ENCODE measurements at places on chromosomes 1 and 21.
A peak's percentile ranks its signal among the peaks of the same experiment; 100 is the strongest.

DNA sequence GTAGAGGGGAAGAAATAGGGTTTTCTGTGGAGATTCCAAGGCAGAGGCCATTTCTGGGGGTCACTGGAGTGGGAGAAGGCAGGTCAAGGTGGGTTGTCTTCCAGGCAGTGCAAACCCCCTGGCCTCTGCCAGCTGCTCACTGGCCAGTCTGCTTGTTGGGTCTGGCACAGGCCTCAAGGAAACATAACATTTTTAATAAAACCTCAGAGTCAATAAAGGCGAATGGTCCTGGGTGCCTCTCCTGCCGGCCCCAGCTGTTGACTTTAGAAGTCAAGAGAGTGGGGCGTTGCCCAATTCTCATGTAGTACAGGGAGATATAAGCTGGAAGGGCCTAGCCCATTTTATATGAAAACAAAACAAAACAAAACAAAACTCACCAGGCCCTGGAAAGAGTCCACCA is 36.6 kb downstream of the RUNX3 start:
- DNase-seq, result peak; percentile 5

DNA sequence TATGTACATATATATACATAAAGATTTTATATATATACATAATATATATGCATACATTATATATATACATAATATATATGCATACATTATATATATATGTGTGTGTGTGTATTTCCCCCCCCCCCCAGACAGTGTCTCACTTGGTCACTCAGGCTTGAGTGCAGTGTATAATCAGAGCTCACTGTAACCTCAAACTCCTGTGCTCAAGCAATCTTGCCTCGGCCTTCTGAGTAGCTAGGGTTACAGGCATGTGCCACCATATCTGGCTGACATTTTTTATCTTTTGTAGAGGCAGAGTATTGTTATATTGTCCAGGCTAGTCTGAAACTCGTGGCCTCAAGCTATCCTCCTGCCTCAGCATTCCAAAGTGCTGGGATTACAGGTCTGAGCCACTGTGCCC is 9.0 kb upstream of the FUBP1 start:
- no peak for DNase-seq

- DNase-seq, result peak; percentile 83
Measured at GRCh38 chr1:24966724-24967346, 36.8 kb upstream of the RUNX3 start.

- no peak for DNase-seq
Measured at GRCh38 chr21:16815243-16815642, 697.6 kb upstream of the CXADR start.

DNA sequence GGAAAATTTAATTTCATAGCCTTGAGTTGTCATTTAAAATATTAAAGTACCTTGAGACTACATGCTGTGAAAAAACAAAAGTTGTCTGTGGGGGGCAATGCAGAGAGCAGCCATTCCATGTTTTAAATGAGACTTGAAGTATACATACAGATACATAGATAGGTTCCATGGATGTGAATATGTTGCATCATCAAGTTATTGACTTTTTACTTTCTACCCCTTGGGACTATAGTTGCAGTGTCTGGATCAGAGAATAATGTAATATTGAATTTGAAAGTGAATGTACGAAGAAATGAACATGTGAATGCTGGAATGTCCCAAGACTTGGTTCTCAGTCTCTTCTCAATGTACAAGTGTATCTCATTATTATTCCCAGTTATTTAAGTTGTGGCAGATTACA is 751.0 kb downstream of the MRPL39 start:
- DNase-seq, result no peak

DNA sequence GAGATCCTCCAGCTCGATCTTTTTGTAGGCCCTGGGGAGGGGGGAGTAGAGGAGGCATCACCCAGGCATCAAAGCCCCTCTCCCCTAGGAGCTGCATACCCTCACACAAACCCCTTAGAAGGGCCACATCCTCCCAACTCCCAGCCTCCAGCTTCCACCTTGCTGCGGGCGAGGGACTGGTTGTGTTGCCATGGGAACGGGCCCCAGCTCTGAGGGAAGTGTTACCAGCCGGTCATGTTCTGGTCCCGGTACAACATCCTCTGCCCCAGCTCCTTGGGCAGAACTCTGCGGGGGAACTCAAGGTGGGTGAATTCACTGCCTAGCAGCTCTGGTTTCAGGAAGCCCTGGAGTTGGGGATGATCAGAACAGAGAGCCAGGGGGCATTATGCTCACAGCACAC is 4.1 kb downstream of the PPM1J start:
- DNase-seq, result no peak

GRCh38 chr1:201718346-201719202 is 110.4 kb upstream of the IPO9 start:
- DNase-seq, result no peak

DNA sequence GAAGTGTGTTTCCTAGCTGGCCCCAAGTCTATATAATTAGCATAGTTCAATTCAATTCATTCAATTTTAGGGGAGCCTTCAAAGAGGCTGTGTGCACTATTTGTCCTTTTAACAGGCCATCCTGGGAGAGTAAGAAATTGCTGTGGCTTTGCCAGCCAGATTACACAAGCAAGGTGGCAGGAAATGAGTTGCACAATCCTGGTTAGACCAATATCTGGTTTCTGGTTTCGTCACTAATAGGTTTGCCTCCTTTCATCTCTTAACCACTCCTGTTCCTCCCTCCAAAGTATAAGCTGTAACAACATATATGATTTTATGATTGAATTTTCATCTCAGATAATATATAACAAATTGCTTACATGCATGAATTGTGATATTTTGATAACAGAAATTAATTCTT is 84.1 kb upstream of the NEGR1 start:
- DNase-seq, result peak; percentile 11

DNA sequence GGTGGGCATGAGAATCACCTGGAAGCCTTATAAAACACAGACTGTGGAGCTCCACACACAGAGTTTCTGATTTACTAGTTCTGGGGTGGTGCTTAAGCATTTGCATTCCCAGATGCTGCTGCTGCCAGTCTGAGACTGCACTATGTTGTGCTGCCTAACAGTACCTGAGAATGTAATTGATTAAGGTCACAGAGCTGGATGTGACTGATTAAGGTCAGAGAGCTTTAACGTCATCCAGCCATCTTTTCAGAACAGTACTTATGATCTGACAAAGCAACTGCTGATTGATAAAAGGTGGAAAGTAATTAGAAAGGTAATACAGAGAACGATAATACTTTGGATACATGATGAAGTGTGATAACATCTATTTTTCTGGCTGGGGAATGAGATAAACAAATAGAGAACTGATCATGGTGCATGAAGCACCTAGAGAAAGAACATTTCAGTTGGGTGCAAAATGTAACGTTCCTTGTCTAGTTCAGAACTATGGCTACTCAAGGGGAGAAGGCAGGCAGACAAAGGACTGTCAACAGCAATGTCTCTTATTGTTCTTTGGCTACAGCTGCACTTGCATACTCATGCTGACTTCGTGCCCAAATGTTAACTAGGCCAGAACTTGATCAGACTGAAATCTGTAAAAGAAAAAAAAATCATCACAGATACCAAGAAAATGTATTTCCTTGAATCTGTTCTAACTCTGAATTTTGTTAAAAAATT is 3.7 kb upstream of the UCK2 start:
- DNase-seq, result no peak

DNA sequence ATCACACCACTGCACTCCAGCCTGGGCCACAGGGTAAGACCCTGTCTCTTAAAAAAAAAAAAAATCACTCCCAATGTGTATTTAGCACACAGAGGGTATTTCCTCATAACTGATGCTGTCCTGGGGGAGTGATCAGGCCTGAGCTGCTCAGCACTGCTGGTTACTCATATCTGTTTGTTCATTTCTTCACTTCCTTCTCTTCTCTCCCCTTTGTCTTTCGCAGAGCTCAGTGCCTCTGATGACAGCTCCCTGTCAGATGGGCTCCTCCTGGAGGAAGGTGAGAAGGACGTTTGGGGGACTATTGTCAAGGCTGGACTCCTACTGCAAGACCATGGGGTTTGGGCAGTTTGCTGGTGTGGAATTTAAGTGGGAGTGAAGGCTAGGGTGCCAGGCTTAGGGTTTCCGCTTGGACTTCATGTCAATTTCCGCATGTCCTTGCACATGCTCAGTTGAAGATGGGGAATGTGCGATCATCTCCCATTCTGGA is 13.0 kb downstream of the INAVA start:
- no peak for DNase-seq

- DNase-seq, result no peak
Measured at GRCh38 chr1:206809504-206810084, 37.3 kb upstream of the IL10 start.

DNA sequence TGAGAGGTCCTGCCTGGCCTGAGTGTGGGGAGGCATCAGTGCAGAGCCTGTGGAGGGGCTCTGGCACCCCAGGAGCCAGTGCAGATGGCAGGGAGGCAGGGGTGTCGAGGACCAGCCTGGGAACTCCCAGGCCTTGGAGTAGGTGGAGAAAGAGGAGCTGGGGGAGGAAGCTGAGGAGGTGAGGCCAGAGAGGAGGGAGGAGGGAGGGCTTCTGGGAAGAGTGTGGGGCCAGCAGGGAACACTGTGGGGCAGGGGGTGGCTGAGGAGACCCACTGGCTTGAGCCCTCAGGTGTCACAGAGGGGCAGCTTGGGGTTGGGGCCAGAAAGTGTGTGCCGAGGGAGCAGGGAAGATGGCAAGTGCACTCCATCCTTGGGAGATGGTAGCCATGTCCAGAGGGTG is 3.8 kb downstream of the COQ8A start:
- no peak for DNase-seq

- no peak for DNase-seq
Measured at GRCh38 chr1:153364766-153365666, 7.4 kb downstream of the S100A9 start.

- DNase-seq, result no peak
Measured at GRCh38 chr21:35232545-35233176, 183.6 kb upstream of the RUNX1 start.

- no peak for DNase-seq
Measured at GRCh38 chr1:48019714-48020315, 22.6 kb upstream of the TRABD2B start.

GRCh38 chr1:58361134-58361533 is 185.4 kb downstream of the OMA1 start:
- peak; percentile 19 for DNase-seq

GRCh38 chr1:17661546-17662157 is 93.5 kb upstream of the ACTL8 start:
- DNase-seq, result peak; percentile 57
